ENCODE measurements at places on chromosomes 5 and 9. TPM values are rescaled to one million over a fixed set of nuclear protein-coding genes. Genes with fewer than 3 reads are reported as not detected.

The SPINK6 gene
- total RNA-seq, result not detected

The FAXDC2 gene
- 22.5 TPM for total RNA-seq

The SLC4A9 gene
- not detected for total RNA-seq

The BTNL9 gene
- not detected for total RNA-seq

The CDH10 gene
- not detected for total RNA-seq

The ZNF354C gene
- total RNA-seq, result 11.1 TPM

The ZNG1A gene
- total RNA-seq, result 53.3 TPM

The FBN2 gene
- total RNA-seq, result 108 TPM

The SOWAHA gene
- total RNA-seq, result 0.13 TPM

The PTGS1 gene
- total RNA-seq, result 2.8 TPM

The PKD2L2 gene
- not detected for total RNA-seq

The QRFP gene
- total RNA-seq, result not detected

The TMC1 gene
- total RNA-seq, result 0.39 TPM

The SQSTM1 gene
- 739 TPM for total RNA-seq

The IFNA21 gene
- not detected for total RNA-seq

The RASGRF2 gene
- total RNA-seq, result 0.13 TPM

The NR5A1 gene
- not detected for total RNA-seq

The IL9 gene
- not detected for total RNA-seq

The RETREG1 gene
- 34.9 TPM for total RNA-seq

The FBLL1 gene
- 0.39 TPM for total RNA-seq

The FAM81B gene
- not detected for total RNA-seq

The GTF3C5 gene
- total RNA-seq, result 35.7 TPM

The IL5 gene
- total RNA-seq, result not detected

The LRRC8A gene
- total RNA-seq, result 26.7 TPM

The HBEGF gene
- 1.8 TPM for total RNA-seq

The SOX30 gene
- under 0.01 TPM for total RNA-seq

The UNC13B gene
- total RNA-seq, result 15.0 TPM

The TMEM232 gene
- total RNA-seq, result 7.2 TPM

The PALM2AKAP2 gene
- total RNA-seq, result 11.0 TPM

The B4GALT1 gene
- total RNA-seq, result 136 TPM

The CERCAM gene
- total RNA-seq, result 110 TPM

The SGCD gene
- 71.9 TPM for total RNA-seq

The FGD3 gene
- not detected for total RNA-seq

The ISOC1 gene
- total RNA-seq, result 13.5 TPM

The PCA3 gene
- 0.65 TPM for total RNA-seq

The CCL27 gene
- not detected for total RNA-seq

The PCDHB3 gene
- 0.97 TPM for total RNA-seq

The PCDHA6 gene
- total RNA-seq, result 0.52 TPM

The TEK gene
- total RNA-seq, result 0.78 TPM

The RANBP17 gene
- 28.6 TPM for total RNA-seq

The LCN2 gene
- not detected for total RNA-seq

The SPATA31D4 gene
- not detected for total RNA-seq

The LCN12 gene
- not detected for total RNA-seq

The NIM1K gene
- 3.9 TPM for total RNA-seq

All from articular chondrocyte of knee joint (primary cell).